ENCODE measurements at places on chromosomes 12 and 14.

DNA sequence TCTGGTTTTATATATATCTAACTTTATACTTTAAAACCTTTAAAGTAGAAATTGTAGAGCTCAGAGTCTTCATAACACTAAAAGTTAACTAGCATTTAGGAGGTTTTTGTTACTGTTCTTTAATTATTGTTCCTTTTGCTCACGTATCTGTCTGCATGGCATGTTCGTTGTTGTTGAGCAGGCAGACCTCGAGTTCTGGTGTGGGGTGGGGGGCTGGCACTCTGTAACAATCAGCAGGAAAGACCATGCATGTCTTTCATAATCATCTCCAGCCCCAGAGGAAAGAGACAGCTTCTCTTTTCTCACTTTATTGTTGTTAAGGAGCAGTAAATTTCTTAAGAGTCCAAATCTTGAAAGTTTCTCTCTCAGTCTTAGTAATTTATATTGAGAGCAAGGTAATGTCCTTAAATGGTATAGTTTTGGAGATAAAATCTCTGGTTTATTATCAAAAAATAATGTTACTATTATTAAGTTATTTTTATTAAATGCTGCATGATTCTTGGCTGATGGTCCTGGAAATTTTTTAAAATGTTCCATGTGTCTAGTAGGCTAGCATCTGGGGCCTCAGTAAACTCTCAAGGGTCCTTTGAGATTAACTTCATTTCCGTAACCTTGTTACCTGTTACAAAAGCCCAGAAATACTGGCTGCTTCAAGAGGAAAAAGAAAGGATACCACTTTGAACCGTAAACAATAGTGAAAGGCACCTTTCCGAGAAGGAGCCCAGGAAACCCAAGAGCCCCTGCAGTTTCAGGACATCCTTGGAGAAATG lies 30.3 kb downstream of the CKB start:
- DNase-seq, result no peak

DNA sequence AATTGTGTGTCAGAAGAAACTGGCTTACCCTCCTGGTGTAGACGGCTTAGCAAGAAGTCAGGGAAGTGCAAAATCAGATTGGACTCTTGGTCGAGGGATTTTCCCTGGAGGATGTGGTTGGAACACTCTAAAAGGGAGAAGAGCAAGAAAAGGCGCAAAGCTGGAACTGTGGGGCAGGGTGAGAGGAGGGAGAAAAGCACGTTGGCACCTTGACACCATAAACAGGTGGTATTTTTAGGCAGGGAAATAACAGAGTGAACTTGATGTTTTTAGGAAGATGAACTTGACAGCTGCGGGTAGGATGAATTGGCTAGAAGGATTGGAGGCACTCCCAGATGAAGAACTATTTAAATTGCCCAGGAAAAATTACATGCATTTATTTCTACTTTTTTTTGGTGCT lies 67.7 kb downstream of the HCAR2 start:
- no peak for DNase-seq

GRCh38 chr14:95500772-95501401 lies 15.6 kb downstream of the SYNE3 start:
- DNase-seq, result peak; percentile 77

- no peak for DNase-seq
These were observed 227.7 kb upstream of the DIO3 start for GRCh38 chr14:101333335-101334280.

- DNase-seq, result no peak
These were observed 504.3 kb downstream of the SLC16A7 start for GRCh38 chr12:60100160-60100559.

DNA sequence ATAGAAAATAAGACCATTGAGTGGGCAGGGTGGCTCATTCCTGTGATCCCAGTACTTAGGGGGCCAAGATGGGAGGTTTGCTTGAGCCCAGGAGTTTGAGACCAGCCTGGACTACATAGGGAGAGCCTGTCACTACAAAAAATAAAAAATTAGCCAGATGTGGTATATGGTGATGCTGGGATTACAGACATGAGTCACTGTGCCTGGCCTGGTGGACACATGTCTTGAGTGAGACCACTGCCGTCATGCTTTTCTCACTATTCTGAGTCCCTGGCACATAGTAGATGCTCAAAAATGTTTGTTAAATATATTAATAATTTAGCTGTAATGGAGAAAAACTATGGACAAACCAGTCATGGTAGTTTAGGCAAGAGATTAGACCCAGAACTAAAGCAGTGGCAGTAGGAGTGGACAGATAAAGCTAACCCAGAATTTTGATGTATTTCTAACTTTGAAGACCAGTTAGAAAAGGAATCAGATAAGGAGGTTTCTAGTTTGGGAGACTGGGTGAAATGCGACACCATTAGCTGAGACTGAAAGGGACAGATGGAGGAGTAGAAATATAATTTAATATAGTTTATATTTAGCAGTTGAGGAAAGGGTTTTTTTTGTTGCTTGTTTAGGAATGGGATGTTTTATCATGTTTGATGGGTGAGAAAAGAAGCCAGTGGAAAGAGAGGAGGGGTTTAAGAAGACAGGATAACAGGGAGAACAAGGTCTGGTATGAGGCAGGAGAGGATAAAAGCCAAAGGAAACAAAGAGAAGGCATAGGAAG lies 7.4 kb upstream of the PTGES3 start:
- no peak for DNase-seq

DNA sequence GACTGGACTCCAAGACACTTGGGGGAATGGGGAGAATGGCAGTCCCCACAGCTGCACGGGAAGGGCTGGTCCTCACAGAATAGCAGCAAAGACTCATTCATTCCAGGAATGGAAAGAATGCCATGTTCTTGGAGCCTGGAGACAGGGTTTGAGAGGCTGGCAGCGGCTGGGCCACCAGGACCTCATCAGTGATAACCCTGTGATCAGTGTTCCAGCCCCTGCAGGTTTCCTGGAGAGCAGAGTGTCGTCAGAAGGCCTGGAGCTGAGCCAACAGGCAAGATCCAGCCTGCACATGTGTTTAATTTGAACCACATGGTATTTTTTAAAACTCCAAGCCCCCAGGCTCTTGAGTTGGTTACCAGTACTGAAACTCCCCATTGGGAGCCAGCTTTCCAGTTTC lies 11.3 kb downstream of the BDKRB1 start:
- no peak for DNase-seq

- no peak for DNase-seq
These were observed 20.5 kb downstream of the NPC2 start for GRCh38 chr14:74472601-74473000.

DNA sequence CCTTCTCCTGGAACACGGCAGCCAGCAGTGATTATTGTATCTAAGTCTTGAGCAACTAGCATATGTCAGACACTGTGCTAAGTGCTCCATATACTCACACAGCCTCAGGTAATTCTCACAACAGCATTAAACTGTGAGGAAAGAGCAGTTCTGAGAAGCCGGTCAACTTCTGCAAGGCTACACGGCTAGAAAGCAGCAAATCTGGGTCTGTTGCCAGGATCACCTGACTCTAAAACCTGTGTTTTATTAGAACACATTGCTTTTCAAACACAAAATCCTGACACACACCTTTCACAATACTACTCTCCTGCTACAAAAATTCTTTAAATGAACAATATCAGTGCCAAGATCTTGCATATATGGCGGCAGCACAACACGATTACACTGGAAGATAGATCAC lies 49.8 kb upstream of the CRACR2A start:
- DNase-seq, result no peak

DNA sequence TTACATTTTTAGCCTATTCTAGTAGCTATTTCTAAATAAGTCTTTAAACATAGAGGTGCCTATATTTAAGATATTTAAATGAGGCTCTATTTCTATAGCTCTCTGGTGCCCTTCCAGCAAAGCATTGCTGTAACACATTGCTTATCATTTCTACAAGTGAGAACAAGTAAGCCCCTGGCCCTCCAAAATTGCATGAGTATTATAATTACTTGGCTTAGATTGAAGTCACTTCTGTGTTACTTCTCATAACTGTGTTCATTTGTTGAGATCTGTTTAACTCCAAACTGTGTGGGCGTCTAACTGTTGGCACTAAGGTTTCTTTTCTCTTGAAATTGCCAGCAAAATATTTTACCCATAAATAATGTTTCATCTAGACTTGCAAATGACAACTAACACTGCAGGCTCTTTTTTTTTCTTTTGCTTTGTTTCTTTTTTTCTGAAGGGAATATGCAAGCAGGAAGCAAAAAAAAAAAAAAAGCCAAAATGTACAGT lies 66.5 kb downstream of the DAD1 start:
- no peak for DNase-seq

DNA sequence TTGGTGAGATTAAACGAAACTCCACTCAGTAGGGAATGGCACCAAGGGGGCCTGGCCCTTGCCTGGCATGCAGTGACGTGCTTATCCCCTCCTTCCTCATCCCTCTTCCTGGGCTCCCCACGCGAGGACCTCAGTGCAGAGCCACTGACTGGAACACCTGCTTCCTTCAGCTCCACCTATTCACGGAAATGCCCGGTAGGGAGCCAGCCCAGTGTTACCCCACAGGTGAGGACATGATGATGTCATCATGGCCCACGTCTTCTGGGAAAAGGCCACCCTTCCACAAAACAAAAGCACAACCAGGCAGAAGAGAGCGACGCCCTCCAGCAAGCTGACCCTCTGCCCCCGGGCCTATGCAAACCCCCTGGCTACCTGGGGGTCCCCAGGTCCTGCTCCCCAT lies 42.1 kb downstream of the CCDC85C start:
- no peak for DNase-seq
